Activated CD4-positive, alpha-beta T cell treated with anti-CD3 and anti-CD28 coated beads for 4 hours (primary cell): ENCODE measurements at places on chromosomes 6 and 20.

GRCh38 chr20:60139663-60140446 is 181.6 kb downstream of the CDH26 start:
- DNase-seq, result no peak

- DNase-seq, result no peak
These were observed 9.2 kb upstream of the OSER1 start for GRCh38 chr20:44219791-44220190.

DNA sequence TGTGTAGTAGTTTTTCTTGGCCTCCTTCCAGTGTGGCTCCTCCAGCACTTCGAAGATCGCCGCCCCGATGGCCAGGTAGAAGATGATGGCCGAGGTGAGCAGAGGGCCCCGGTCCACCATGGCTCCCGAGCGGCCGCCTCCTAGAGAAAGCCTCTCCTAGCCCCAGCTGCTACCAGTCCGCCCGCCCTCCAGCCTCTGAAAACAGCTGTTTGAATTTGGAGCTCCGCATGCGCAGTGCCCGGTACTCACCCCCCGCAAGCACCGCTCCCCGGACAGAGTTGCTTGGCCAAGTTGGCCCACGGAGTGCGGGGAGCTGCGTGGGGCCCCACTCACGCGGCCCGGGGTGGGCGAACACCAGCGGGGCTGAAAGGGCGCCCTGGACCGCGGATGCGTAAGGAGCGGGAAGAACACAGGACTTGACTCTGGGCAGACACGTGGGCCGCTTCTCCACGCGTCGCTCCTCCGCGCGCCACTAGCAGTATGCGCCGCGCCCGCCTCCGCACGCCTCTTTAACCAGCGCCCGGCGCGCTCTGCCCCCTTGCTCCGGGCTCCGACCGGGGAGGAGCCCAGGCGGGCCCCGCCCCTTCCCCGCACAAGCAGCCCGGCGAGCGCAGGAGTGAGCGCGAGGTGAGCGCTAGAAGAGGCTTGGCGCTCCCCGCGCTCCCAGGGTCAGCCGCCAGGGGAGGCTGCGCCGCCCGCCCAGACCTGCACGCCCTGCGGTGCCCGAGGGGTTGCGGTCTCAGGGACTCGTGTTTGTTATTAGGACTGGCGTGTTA is at the start of gene KCNK5:
Gene KCNK5, minus strand, starts transcription at position 484 of the 776 bp plus-strand sequence. Its CDS starts 364 bp downstream, at position 120.
- peak; percentile 85 for DNase-seq

DNA sequence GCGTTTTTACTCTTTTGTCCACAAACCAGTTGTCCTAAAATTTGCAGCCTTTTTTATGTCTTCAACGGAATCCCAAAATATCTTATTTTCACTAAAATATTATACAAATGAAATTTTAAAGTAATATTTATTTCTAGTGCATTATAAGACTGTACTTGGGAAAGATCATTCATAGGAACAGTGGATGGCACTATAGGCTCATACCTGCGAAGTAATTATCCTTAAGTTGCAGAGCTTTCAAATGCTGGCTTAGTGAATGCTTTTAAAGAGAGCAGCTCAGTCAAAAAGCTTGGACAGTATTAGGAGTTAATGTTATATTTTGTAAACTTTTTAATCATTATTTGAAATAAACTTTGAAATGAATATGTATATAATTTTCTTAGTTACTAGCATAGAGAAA is 254.9 kb downstream of the CDKAL1 start:
- DNase-seq, result no peak
